Skeletal muscle cell (primary cell): ENCODE measurements at places on chromosomes 7 and 10.
A peak's percentile ranks its signal among the peaks of the same experiment; 100 is the strongest.

DNA sequence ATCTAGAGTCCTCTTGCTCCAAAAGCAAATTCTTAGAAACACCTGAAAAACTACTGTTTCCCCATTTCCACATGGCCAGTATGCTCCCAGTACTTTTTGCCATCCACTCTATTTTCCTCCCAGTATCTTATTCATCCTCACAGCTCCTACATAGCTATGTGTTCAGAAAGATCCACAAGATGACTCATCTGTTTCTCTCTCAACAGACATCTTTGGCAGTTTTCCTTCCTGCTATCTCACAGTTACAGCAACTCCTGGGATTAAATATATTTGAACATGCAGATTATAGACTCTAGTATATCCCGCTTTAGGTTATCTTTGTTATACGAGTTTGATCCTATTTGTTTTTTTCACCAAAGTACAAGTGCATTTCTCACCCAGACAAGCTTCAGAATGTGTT lies 675.6 kb upstream of the POT1 start:
- DNase-seq = no peak

DNA sequence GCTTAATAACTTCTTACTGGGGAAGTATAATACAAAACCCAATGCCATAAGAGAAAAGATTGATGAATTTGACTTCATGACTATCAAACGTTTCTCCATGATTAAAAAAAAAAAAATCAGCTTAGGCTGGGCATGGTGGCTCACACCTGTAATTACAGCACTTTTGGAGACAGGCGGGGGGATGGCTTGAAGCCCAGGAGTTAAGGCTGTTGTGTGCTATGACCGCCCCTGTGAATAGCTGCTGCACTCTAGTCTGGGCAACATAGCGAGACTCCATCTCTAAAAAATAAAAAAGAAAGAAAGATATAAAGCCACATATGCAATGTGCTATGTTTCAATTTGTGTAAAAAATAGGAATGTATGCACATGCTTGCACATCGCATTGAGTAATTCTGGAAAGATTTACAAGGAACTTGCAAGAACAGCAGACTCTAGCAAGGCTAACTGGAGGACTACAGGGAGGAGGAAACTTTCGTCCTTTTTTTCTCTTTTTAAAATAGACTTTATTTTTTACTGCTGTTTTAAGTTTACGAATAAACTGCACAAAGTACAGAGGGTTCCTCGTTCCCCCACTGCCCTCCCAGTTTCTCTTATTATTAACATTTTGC lies 10.3 kb upstream of the RARRES2 start:
- DNase-seq = no peak

DNA sequence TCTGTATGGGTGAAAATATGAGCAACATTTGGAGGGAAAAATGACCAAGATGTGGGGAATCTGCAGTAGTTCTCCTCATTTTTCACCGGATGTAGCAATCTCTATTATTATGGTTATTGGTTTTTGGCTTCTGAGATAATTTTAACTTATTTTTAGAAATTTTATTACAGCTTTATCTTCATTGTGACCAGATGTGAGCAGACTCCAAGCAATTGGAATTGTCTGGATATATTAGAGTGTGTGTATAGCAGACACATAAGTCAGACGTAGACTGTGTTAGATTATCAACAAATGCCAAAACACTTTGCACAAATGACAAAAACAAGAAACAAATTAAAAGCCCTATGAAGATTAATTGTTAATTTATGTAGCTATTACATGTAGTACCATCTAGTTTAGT lies 249.1 kb downstream of the DNAJB9 start:
- no peak for DNase-seq

- no peak for DNase-seq
Observed at GRCh38 chr10:9823268-9823930, 1194.3 kb upstream of the CELF2 start.

GRCh38 chr10:25130906-25131305 lies 43.9 kb upstream of the GPR158 start:
- DNase-seq = peak; percentile 6

DNA sequence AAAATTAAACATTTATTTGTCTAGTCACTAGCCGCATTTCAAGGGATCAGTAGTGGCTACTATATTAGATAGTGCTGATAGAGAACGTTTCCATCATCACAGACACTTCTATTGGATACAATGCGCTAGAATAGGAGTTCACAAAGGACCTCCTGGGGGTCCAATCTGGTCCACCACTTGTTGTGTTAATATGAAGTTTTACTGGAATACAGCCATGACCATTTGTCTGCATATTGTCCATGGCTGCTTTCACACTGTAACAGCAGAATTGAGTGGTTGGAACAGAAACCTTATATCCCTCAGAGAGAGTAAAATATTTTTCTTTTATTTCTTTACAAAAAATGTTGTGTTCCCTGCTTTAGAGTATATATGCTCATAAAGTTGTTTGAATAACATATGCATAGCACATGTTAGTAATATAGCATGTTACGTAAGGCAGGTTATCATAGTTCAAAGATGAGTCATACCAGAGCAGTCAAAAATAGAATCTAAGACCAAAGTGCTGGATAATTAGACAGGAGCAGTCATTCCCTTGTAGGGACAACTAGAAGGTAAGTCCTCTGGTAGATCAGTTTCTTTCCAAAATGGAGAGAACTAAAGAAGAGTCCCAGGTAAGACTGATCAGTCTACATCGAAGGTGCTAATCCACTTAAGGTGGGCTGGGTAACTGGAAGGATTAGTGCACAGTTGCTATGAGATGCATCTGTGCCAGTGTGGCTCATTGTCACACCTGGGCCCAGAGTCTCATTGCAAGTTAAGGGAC lies 14.9 kb downstream of the BZW2 start:
- DNase-seq = no peak

- no peak for DNase-seq
Observed at GRCh38 chr7:46201961-46202360, 280.9 kb upstream of the IGFBP3 start.

DNA sequence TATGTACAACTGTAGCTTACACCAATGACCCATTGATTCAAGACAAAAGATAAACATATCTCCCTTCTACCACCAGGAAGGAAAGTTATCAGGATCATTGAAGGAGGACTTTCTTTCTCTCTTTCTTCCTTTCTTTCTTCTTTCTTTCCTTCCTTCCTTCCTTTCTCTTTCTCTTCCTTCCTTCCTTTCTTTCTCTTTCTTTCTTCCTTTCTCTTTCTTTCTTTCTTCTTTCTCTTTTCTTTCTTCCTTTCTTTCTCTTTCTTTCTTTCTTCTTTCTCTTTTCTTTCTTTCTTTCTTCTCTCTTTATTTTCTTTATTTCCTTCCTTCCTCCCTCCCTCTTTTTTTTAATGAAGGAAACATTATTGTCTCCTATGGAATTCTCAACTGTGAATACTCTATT lies 10.6 kb upstream of the OR2A2 start:
- no peak for DNase-seq

DNA sequence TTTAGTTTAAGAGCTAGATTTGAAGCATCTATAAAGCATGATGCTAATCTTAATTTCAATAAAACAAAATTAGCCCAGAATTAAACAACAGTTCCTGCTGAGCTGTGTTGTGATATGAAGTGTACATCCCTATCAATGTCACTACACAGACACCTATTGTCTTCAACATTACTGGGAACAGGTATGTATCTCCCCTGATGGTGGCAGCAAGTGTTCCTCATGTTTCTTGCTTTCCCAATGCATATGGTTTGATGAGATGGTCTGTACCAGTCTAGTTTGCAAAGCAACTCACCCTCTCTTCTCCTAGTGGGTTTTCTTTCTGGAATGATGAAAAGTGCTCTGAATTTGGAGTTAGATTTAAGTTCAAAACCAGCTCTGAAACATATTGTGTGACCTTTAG lies 38.1 kb downstream of the TSPAN12 start:
- no peak for DNase-seq

- no peak for DNase-seq
Observed at GRCh38 chr7:158576050-158576762, 11.4 kb downstream of the PTPRN2 start.
